Kidney glomerular epithelial cell (primary cell): ENCODE measurements at places on chromosomes 3 and 15.

DNA sequence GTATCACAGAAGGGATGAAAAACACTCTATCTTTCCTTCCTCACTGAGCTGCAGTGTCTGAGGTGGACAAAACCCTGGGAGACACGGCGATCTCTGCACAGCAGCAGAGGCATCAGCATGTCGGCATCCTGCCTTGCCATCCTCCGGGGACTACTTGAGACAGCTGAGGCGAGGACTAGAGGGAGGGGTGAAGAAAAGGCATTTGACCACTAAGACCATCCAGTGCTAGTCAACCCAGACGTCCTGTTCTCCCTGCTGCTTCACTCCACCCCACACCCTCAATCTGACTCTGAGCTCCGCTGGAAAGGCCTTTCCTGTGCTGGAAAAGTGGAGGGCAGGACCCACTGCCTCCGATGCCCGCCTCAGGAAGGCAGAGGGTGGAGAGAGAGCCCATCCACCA, 67.3 kb downstream of the VGLL4 start:
- no peak for DNase-seq

- DNase-seq, result no peak
Measured at GRCh38 chr15:39488516-39488915, 92.4 kb upstream of the THBS1 start.

DNA sequence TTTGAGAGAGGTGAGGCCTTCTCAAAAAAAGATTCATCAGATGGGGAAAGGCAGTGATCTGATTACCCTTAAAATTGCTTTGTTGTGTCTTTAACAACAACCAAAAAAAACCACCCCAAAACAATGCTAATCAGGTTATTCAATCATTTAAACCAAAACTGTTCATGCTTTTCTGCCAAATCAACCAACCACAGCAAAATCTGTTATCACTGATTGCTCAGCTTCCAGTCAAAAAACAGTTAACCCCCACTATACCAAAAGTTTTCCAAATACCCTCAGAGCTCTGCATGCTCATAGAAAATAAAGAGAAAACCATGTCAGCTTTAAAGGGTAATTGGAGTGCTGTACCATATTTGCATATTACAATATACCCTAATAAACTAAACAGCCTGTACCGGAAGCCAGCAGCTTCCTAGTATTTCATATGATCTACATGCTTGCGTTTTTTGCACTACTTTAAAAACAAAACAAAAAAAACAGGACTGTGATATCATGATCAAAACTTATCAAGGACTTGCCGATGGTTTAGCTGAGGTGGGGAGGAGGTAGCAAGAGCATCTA, 22.8 kb downstream of the SATB1 start:
- no peak for DNase-seq

- no peak for DNase-seq
Measured at GRCh38 chr15:57445872-57446271, 69.6 kb downstream of the CGNL1 start.

DNA sequence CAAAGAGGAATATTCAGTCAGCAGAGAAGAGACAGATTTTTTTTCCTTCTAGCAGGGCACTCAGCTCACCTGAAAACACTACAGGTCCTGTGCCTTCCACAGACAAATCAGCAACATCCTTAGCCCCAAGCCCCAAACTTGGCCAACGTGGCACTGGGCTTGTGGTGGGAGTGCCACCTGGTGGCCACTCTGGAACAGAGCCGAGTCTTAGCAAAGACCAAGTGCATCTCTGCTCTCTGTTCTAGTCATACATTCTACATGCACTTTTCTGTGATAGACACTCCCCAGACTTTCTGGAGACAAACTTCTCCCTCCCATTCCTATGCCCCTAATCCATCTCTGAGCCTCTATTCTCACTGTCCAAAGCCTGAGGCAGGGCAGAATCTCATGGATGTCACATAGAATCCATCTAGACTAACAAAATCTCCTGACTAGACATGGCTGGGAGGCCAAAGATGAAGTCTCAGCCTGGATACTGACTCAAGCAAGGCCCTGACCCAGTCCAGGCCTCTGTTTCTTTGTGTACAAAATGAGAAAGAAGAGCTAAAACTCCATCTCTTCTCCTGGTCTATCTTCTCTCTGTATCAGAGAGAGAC, 5.1 kb upstream of the SEMA7A start:
- peak; percentile 71 for DNase-seq

- no peak for DNase-seq
Measured at GRCh38 chr3:150265305-150265704, 142.8 kb upstream of the TSC22D2 start.

- no peak for DNase-seq
Measured at GRCh38 chr3:182904164-182904563, 76.2 kb downstream of the DCUN1D1 start.

- DNase-seq, result no peak
Measured at GRCh38 chr3:188578576-188579363, 424.8 kb downstream of the LPP start.

GRCh38 chr3:71905426-71905825, 120.5 kb upstream of the PROK2 start:
- no peak for DNase-seq

- peak; percentile 83 for DNase-seq
Measured at GRCh38 chr3:179015551-179016020, 56.0 kb downstream of the ZMAT3 start.

GRCh38 chr3:130663092-130663491, 83.5 kb downstream of the PIK3R4 start:
- no peak for DNase-seq

DNA sequence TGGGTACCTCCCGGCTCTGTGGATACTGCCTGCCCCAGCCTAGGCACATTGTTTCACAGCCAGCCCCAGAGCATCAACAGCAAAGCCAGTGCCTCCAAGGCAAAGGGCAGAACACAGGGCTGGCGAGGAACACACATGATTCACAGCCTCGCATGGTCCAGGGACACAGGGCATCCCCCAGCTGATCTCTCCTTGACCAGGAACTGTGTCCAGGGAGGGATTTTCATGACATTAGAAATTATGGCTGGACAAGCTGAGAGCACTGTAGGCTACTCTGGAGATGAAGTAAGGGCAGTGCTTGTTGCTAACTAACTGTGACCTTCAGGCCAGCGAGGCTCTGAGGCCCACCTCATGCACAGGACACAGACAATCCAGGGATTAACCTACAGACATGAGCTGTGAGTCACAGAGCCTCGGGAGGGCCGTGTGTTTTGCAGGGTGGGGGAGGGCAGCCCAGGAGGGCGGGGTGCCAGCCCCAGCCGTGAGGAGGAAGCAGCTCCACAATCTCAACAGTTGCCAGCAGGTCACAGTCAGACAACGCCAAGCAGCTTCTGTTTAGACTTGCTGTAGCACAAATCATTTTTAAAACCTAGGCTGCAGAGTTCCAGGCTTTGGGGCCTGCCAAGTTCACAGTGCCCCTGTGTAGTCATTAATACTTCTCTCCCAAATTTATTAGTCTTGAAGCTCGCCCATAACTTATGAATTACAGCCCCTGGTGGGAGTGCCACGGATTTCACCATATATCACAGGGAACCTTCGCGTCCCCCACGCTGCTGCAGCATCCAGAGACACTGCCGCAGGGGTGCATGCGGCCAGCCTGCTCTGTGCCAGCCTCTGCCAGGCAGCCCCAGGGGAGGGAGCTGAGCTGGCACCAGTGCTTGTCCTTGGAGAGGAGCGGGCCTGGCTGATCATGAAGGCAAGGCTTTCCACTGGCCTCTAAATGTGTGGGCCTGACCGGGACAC, 114.7 kb downstream of the ETFA start:
- peak; percentile 84 for DNase-seq

GRCh38 chr3:115676336-115676735, 53.0 kb downstream of the GAP43 start:
- no peak for DNase-seq

DNA sequence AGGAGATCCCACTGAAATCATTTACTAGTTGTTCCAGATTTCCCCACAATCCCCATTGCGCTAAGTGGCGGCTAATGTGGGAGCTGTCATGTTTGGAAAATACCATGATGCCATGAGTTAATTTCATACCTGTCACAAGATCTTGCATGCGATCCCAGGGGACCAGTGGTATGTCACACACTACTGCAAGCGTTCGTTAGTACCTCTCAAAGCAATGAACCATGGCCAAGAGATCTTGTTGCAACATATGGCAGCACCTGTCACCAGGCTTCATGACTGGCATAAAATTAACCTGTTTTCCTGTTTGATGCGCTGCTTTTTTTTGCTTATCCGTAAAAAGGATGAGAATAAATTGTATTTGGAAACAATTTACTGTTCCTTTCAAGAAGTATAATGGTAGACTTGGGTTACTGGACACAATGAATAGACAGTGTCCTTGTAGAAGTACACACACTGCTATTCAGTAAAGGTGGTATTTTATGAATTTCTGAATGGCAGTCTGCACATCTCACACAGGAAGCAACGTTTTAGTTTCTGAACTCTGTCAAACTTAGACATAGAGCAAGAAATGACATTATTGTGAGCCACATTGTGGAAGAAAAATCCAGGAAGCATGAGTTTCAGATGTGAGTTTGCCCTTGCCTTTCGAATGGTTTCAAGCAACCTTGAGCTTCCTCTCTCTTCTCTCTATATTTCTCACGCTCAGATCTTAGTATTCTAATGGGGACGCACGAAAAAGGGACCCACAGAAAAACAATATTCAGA, 81.9 kb downstream of the CHL1 start:
- DNase-seq, result no peak

GRCh38 chr15:64521726-64522164, 61.4 kb downstream of the ZNF609 start:
- no peak for DNase-seq

GRCh38 chr15:45785897-45786296, 151.1 kb downstream of the SQOR start:
- no peak for DNase-seq
